ENCODE measurements at places on chromosomes 4 and X.

GRCh38 chr4:168440442-168441264 lies 39.6 kb downstream of the DDX60L start:
- no peak for DNase-seq

DNA sequence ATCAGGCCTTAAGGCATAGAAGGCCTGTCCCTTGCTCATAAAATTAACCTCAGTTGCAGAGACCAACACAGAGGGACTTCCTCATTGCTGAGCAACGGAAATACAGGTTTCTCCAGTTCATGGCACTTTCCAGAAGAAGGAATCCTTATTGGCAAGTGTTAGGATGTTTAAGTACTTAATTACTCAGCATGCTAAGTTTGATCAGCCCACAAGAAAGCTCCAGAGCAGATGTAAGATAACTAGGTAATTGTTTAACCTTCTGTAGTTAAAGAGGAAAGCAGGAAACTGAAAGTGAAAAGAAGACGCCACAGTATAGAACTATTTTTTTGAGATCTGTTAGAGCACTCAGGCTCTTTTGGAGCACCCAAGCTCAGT lies 33.5 kb downstream of the SMS start:
- DNase-seq: no peak

DNA sequence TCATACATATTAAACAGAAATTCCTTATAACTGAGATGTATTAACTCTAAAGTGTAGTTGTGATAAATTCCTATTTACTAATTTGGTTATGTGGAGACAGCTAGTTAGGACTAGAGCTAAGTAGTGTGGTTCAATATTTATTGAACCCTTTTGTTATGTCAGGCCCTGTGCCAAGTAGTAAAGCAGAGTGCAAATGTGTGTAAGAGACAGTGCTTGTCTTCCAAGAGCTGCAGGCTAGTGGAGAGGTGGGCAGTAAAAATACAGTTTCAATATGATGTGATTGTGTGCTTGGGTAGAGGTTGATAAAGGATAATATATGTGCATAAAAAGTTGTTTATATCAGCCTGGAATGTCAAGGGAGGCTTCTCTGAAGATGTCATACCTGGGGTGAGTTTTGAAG lies 80.0 kb downstream of the TBC1D19 start:
- DNase-seq: no peak

- no peak for DNase-seq
Observed at GRCh38 chr4:78661921-78662521, 110.5 kb downstream of the ANXA3 start.

GRCh38 chrX:113833096-113834055 lies 750.5 kb upstream of the HTR2C start:
- no peak for DNase-seq

DNA sequence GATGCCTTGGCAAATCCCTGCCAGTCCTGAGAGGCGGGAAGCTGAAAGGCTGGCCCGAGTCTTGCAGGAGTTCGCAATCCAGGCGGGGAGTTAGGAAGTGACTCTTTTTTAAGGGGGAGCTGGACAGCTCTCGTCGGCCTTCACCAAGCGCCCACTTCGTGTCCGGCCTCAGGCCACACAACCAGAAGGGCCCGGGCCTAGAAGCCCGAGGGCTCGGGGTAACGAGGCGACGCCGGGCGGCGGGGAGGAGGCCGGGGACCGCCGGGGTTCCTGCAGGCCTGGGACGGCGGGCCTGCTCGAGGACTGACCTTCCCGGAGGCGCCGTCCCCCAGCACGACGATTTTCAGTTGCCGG lies 395 bp downstream of the RAB28 start:
- no peak for DNase-seq

DNA sequence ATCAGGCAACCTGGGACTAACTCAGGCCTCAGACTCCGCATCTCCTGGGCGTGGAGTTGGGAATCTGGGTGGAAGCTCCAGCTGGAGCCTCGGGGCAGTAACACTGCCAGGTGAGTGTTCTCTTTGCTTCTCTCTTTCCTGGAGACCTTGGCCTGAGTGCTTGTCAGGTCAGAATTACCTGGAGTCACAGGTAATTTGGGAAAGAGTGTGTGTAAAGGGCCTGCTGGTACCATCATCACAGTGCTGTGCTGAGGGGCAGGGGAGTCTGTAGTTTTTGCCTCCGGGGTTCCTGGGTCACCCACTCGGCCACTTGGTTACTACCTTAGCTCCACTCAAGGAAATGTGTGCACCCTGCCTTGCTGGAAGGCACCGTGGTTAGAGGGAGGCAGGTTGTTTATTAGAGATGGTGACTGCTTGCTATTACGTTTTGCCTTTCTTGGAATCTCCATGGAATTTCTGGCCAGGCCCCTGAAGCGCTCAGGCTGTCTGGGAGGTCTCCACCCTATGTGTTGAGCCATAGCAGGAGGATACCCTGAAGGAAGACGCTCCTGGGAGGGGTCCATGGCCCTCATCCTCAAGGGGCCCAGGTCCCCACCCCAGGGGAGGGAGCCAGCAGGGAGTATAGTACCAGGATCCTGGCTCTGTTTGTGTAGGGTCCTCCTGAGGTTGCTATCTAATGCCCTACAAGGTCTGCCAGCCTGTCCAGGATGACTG lies 2.9 kb downstream of the GPR78 start:
- DNase-seq: no peak

DNA sequence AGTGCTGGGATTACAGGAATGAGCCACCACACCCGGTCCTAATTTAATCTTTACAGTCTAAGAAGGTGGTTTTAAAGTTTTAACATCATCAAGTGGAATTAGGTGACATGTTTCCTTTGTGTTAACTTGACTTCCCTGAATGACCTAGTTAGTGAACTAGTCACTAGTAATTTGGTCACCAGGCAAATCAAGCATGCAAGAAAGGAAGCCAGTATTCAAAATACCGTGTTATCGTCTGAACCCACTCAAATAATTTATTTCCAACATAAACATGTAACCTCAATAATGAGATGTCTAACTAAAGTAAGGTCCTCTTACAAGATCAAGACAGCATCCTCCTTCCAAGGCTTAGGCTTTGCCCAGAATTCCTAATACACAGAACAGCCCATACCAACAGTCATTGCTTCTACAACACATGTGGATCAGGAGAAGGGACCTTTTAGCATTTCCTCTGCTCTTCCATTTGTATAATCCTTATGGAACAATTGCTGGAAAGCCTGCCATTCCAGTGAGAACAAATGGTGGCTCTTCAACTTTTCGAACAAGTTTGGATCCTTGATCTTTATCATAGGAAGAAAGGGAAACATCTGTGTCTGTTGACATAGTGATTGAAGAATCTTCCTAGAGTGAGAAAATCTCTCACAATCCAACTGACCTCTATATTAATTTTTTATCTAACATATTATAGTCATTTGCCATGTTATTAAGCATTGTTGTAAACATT lies 97.2 kb downstream of the ANXA3 start:
- no peak for DNase-seq

DNA sequence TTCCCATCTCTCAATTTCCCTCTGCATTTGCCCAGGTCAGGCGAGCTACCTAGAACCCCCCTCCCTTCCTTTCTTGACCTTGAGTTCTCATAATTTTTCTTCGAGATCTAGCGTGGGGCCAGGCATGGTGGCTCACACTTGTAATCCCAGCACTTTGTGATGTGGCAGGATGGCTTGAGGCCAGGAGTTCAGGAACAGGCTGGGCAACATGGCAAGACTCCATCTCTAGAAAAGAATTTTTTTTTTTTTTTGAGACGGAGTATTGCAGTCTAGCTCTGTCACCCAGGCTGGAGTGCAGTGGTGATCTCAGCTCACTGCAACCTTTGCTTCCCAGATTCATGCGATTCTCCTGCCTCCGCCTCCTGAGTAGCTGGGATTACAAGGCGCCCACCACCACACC lies 4.5 kb upstream of the PORCN start:
- no peak for DNase-seq

DNA sequence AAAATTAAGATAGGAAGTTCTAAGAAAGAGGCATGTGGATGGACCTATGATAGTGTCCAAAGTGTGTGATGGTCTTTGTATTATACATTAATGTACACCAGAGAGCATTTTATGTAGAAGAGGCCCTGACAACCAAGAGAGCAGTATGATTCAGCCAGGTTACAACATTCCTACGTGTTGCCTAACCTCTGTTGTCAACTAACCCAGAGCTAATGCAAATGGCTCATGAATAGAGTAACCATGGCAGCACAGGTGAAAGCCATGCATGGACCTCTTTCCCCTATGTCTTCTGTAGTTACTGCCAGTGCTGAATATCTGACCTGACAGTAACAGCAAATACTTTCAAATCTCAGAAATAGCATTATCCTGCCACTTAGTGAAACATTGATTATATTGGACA lies 255.6 kb downstream of the NDST4 start:
- no peak for DNase-seq

DNA sequence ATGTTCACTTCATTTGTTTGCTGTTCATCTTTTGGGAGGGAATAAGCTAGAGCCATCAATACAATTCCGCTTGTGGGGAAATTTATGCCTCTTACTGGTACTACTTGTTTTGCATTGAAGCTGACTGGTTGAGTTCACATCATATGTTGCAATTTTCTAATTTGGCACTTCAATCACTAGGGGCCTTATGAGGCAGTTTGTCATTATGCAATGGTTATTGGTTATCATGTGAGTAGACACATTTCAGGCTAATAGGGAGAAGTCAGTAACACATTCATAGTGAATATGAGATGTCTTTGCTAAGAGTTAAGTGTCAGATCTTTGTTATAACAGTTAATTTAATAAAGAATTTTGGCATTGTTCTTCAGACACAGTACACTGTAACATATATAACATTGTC lies 5.0 kb downstream of the RPL36A start:
- DNase-seq: no peak

- no peak for DNase-seq
Observed at GRCh38 chr4:179595671-179596410, 2153.6 kb upstream of the AGA start.

- DNase-seq: no peak
Observed at GRCh38 chr4:41692717-41693345, 55.7 kb downstream of the PHOX2B start.

- DNase-seq: no peak
Observed at GRCh38 chr4:165301833-165302232, 25.6 kb upstream of the MSMO1 start.

- DNase-seq: no peak
Observed at GRCh38 chr4:176443646-176444409, 124.1 kb downstream of the SPCS3 start.

DNA sequence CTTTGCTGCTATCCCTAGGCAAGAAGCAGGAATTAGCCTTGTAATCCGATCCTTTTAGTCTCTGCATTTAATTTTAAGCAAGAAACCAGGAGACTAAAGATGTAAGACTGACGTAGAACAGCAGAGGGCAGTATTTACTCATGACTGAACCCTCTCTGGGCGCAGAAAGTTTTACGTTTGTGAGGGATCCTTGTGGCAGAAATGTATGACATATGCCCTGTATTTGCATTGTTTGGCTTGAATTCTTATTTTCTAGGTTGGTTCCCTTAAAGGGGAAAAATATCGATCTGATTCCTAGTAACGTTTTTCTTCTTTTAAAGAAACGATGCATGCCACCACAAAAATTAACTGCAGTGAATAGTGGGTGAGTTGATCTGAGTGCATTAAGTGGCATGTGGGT lies 1.3 kb upstream of the FAT4 start:
- DNase-seq: no peak

- no peak for DNase-seq
Observed at GRCh38 chrX:45633419-45633818, 432.7 kb upstream of the DIPK2B start.

- DNase-seq: no peak
Observed at GRCh38 chr4:186009976-186010375, 59.0 kb upstream of the TLR3 start.

- DNase-seq: no peak
Observed at GRCh38 chrX:65750674-65751469, 83.4 kb downstream of the MSN start.
